ENCODE measurements at places on chromosomes 12 and 14.

GRCh38 chr12:68229956-68230355 is 4.3 kb upstream of the IL26 start:
- DNase-seq: no peak

GRCh38 chr12:51210690-51211395 is 7.0 kb downstream of the POU6F1 start:
- no peak for DNase-seq

DNA sequence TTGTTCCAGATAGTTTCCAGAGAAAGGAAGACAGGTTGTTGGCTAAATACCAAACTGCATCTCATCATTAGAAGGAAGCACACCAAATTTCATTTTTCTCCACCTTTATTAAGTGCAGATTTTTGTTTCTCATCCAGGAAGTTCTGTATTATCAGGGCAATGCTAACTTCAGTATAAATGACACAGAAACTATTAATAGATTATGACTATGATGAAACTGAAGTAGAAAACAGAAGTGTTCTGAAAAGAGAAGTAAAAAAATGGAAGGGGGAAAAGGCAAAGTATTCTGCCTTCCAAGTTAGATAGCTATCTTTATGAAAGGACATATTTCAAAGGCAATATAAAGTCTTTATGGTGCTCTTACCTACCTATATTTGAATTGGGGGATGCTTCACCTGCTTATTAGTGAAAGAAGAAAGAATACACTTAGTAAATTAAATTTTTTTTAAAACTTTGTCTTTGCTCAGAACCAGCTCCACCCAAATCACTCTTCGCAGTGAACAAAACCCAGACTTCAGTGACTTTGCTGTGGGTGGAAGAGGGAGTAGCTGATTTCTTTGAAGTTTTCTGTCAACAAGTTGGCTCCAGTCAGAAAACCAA is 223.9 kb downstream of the PTPRO start:
- no peak for DNase-seq

DNA sequence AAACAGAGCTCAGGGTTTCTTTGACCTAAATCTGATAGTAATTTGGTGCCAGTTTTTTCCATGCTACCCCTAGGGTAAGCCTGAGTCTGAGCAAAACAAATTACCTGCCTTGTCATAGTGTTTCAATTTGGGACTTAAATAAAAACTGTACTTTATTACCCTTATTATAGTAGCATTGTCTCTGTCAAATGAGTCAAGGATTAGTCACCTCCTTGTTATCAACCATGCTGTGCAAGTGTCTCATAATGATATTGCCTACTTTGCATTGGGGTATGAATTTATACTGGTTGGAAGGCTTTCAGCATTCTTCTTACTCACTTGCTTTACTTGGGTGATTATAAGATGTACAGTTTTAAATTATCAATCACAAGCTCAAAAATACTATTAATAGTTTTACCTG is 380.0 kb downstream of the LRFN5 start:
- DNase-seq: no peak

- DNase-seq: peak; percentile 71
These were observed 15.8 kb downstream of the CD9 start for GRCh38 chr12:6215932-6216494.

GRCh38 chr12:18583655-18584054 is 154.2 kb downstream of the PLCZ1 start:
- DNase-seq: no peak
